ENCODE measurements at places on chromosomes 3 and 15. TPM values are rescaled to one million over a fixed set of nuclear protein-coding genes. Genes with fewer than 3 reads are reported as not detected.

- no peaks in the 10 kb centered on the region for H3K4me1 ChIP-seq
- DNase-seq, result no peak
- H3K27ac ChIP-seq, result no peak overlapping the region
- no peak overlapping the region for H3K4me3 ChIP-seq
Observed at GRCh38 chr3:157418104-157418503, 18.5 kb upstream of the PTX3 start.

DNA sequence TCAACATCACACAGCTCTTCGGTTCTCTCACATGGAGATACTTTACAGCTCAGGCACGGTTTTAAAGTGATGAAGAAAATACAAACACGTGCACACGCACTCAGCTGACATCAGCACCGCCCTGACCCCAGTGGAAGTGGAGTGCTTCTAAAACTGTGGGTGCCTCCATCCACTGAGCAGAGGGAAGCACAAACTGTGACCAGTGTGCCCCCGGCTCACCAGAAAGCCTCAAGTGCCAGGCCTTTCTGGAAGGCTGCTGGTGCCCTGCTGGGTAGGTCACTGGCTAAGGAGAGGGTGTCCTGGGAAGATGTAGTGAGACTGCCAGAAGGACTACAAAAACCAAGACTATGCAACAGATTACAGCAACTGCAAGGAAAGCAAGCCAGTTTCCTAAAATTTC, 78.5 kb downstream of the OCA2 start:
- no peak for DNase-seq
- no peak overlapping the region for H3K4me3 ChIP-seq
- H3K27me3 ChIP-seq, result no peaks in the 10 kb centered on the region
- H3K27ac ChIP-seq, result no peak overlapping the region

GRCh38 chr15:74613089-74613952, 2.3 kb upstream of the CLK3 start:
- no peak overlapping the region for H3K27ac ChIP-seq
- DNase-seq, result no peak
- H3K4me1 ChIP-seq, result peaks cover 22% of the 10 kb centered on the region
- no peaks in the 10 kb centered on the region for H3K27me3 ChIP-seq
- no peak overlapping the region for H3K4me3 ChIP-seq
- no peaks in the 10 kb centered on the region for H3K36me3 ChIP-seq

- H3K4me1 ChIP-seq, result no peaks in the 10 kb centered on the region
- DNase-seq, result no peak
Observed at GRCh38 chr3:74491874-74492273, 122.6 kb downstream of the CNTN3 start.

- no peak overlapping the region for H3K27ac ChIP-seq
- H3K4me3 ChIP-seq, result no peak overlapping the region
- DNase-seq, result no peak
- no peaks in the 10 kb centered on the region for H3K36me3 ChIP-seq
- H3K4me1 ChIP-seq, result no peaks in the 10 kb centered on the region
- H3K27me3 ChIP-seq, result no peaks in the 10 kb centered on the region
Observed at GRCh38 chr3:194609601-194610000, 23.6 kb downstream of the TMEM44 start.

DNA sequence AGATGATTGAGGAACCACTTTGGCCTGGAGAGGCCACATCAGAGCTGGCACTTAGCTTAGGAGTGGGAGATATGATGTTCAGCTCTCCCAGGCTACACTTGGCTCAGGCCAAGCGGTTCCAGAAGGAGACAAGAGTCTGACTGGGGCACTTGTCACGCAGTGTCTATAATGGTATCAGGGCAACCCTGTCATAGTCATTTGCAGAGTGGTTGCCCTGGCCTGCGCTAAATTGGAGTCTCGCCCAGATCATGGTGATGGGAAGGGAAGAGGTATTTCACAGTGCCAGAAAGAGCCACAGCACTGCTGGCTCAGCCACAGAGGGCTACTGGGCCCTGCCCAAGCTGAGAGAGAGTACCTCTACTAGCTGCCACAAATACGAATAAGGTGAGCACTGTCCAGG, 186.9 kb upstream of the CRBN start:
- H3K4me3 ChIP-seq, result no peak overlapping the region
- no peaks in the 10 kb centered on the region for H3K27me3 ChIP-seq
- no peaks in the 10 kb centered on the region for H3K36me3 ChIP-seq
- H3K4me1 ChIP-seq, result no peaks in the 10 kb centered on the region
- no peak overlapping the region for H3K27ac ChIP-seq

- peak; percentile 75 for DNase-seq
- H3K4me3 ChIP-seq, result peak overlapping the region; percentile 75
- H3K27me3 ChIP-seq, result no peaks in the 10 kb centered on the region
Observed at GRCh38 chr15:98853161-98853560, 154.4 kb downstream of the PGPEP1L start.

- H3K4me1 ChIP-seq, result peaks cover 14% of the 10 kb centered on the region
- H3K27me3 ChIP-seq, result no peaks in the 10 kb centered on the region
- no peak for DNase-seq
- no peak overlapping the region for H3K27ac ChIP-seq
Observed at GRCh38 chr3:11764931-11765363, 81.7 kb downstream of the TAMM41 start.

The SLC28A2 gene
- polyA plus RNA-seq, result not detected

GRCh38 chr3:16904423-16905417, 20.0 kb downstream of the PLCL2 start:
- no peak overlapping the region for H3K4me3 ChIP-seq
- peaks cover 98% of the 10 kb centered on the region for H3K4me1 ChIP-seq
- H3K36me3 ChIP-seq, result no peaks in the 10 kb centered on the region
- no peak for DNase-seq
- peak overlapping the region; percentile 16 for H3K27ac ChIP-seq
- H3K27me3 ChIP-seq, result no peaks in the 10 kb centered on the region

DNA sequence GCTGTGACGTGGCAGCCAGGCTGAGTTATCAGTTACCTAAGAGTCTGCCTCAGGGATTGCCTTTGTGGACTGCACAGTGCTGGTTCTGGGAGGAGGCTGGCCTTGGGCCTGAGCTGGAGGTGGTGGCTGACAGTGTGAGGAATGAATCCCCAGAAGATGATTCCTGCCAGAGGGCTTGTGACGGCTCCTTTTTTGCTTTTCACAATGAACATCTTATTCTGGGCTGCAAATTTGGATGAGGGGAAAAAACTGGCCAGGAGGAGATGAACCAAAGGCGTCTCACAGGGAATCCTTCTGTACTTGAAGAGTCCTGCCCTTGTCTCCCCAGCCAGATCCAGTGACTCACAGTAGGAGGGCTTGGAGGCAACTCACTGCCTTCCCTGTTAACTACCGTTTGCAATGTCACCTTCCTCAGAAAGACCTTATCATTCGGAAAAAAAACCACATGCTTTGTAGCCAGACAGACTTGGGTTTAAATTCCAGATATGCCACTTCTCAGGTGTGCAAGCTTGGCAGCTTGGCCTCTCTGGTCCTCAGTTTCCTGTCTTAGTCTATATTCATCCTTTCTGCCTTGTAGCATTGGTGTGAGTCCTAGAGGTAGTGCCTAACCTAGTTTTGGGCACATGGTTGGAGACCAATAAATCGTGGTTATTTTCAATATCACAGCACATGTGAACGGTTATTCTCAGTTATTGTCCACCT, 19.1 kb downstream of the ST6GAL1 start:
- no peak for DNase-seq
- H3K4me3 ChIP-seq, result no peak overlapping the region
- no peak overlapping the region for H3K27ac ChIP-seq

- H3K27ac ChIP-seq, result no peak overlapping the region
- peaks cover 14% of the 10 kb centered on the region for H3K4me1 ChIP-seq
- peaks cover 18% of the 10 kb centered on the region for H3K36me3 ChIP-seq
- no peaks in the 10 kb centered on the region for H3K27me3 ChIP-seq
- H3K4me3 ChIP-seq, result no peak overlapping the region
- DNase-seq, result no peak
Observed at GRCh38 chr15:41955807-41956525, 16.4 kb downstream of the EHD4 start.

The PAQR9 gene
- polyA plus RNA-seq, result not detected

DNA sequence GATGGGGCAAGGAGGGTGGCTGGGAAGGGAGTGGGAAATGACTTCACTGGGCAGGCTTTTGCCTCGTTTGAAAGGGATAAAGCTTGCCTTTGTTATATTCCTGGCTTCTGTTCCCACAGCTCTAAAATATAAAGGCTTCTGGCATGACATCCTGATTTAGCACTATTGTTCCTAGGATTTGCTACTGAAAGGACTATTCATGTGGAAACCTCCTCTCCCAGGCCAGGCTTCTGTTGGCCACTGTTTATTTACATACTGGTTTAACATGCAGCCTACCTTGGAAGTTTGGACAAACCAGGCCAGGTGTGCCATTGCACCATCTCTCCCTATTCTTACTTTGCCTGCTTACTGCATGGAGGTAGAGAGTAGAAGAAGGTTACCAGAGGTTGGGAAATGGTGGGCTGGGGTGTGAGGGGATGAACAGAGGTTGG, 2.4 kb upstream of the LMCD1 start:
- DNase-seq, result no peak
- H3K4me3 ChIP-seq, result no peak overlapping the region
- H3K4me1 ChIP-seq, result peaks cover 21% of the 10 kb centered on the region
- H3K27me3 ChIP-seq, result no peaks in the 10 kb centered on the region
- H3K27ac ChIP-seq, result no peak overlapping the region
- H3K36me3 ChIP-seq, result no peaks in the 10 kb centered on the region

The TEX9 gene
- 0.37 TPM for polyA plus RNA-seq

GRCh38 chr3:107239703-107240102, 137.5 kb upstream of the CCDC54 start:
- H3K27me3 ChIP-seq, result no peaks in the 10 kb centered on the region
- H3K36me3 ChIP-seq, result no peaks in the 10 kb centered on the region
- no peak overlapping the region for H3K4me3 ChIP-seq
- H3K4me1 ChIP-seq, result peaks cover 13% of the 10 kb centered on the region

The ADGRG7 gene
- not detected for polyA plus RNA-seq

DNA sequence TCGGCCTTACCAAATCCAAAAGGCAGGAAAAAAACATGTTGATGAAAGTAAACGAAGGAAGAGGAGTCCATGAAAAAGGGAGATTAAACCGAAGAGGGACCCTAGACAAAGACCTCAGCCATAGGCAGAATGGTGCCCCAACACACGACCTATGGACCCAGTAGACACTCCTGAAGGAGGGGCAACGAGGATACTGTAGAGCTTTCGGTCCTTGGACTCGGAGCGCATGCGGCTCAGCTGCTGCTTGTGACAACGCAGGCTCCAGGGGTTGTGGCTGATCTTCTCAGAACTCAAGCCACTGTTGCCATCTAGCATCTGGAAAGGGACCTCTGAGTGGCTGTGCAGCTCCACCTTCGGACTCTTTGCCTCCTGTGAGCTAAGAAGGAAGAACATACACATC, 8.8 kb upstream of the GMPPB start:
- no peak for DNase-seq
- H3K4me3 ChIP-seq, result no peak overlapping the region
- H3K27me3 ChIP-seq, result no peaks in the 10 kb centered on the region
- H3K27ac ChIP-seq, result no peak overlapping the region
- H3K36me3 ChIP-seq, result peaks cover 45% of the 10 kb centered on the region
- no peaks in the 10 kb centered on the region for H3K4me1 ChIP-seq

The MYL3 gene
- not detected for polyA plus RNA-seq

GRCh38 chr15:65533057-65533756, 2.9 kb downstream of the HACD3 start:
- H3K4me3 ChIP-seq, result no peak overlapping the region
- H3K36me3 ChIP-seq, result no peaks in the 10 kb centered on the region
- H3K4me1 ChIP-seq, result peaks cover 24% of the 10 kb centered on the region
- DNase-seq, result no peak
- no peak overlapping the region for H3K27ac ChIP-seq

DNA sequence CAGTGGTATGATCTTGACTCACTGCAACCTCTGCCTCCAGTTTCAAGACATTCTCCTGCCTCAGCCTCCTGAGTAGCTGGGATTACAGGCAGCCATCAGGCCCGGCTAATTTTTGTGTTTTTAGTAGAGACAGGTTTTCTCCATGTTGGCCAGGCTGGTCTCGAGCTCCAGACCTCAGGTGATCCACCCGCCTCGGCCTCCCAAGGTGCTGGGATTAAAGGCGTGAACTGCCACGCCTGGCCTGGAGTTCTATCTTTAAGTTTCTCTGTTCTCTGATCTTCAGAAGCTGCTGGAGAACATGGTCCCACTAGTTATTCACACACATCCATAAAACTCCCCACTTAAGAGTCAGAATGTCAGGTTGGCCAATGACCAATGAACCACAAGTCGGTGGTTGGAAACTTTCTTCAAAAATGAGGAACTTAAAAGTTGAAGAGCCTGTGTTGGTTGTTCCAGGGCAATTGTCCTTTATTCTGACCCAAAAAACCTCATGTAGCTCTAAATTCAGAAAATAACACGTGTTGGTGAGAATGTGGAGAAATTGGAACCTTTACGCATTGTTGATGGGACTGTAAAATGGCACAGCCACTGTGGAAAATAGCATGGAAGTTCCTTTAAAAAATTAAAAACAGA, 55.9 kb upstream of the PIK3CB start:
- H3K36me3 ChIP-seq, result no peaks in the 10 kb centered on the region
- no peak overlapping the region for H3K4me3 ChIP-seq
- DNase-seq, result no peak
- no peak overlapping the region for H3K27ac ChIP-seq
- H3K4me1 ChIP-seq, result no peaks in the 10 kb centered on the region
- no peaks in the 10 kb centered on the region for H3K27me3 ChIP-seq

- H3K4me1 ChIP-seq, result no peaks in the 10 kb centered on the region
- H3K36me3 ChIP-seq, result no peaks in the 10 kb centered on the region
- DNase-seq, result peak; percentile 7
- no peaks in the 10 kb centered on the region for H3K27me3 ChIP-seq
- no peak overlapping the region for H3K4me3 ChIP-seq
Observed at GRCh38 chr3:99686955-99687612, 48.7 kb downstream of the COL8A1 start.

The ARPIN gene
- polyA plus RNA-seq, result not detected

The FBXO40 gene
- 0.08 TPM for polyA plus RNA-seq

- H3K27ac ChIP-seq, result no peak overlapping the region
- H3K4me3 ChIP-seq, result no peak overlapping the region
Observed at GRCh38 chr3:48086705-48087104, 70.5 kb upstream of the MAP4 start.

DNA sequence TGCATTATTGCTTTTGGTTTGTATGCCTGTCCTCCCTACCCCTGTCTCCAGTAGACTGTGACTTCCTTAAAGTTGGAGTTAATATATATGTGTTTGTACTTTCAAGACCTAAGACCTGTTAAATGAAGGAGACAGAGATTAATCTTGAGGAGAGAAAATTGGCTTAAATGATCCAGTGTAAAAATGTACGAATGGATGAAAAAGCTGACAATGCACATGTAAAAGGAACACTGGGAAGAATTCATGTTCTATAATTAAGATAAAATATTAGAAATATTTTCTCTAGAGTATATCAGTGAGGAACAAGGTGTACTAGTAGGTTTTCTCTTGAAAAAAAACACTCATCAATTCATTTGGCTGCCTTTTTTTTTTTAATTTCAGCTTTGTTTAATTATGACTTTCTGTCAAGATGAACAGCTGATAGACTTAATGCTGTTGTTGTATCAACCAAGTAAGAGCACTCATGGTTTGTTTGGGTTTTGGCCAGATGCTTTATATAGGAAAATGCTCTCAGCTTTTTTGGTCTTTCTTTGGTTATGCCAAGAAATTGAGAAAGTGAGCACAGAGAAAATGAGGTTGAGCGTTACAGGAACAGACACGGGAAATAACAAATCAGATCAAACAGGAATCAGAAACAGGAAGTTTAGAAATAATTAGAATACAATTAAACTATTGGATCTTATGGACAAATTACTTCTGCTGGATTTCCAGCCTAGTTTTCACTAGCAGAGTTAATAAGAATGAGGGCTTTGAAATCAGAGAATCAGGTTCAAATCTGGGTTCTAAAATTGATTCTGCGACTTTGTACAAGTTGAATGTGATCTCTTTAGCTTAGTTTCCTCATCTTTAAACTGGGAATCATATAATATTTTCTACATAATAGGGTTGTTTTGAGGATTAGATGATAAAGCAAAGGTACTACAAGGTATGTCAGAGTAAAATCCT, 38.3 kb upstream of the AADAC start:
- no peak overlapping the region for H3K4me3 ChIP-seq
- H3K36me3 ChIP-seq, result no peaks in the 10 kb centered on the region
- H3K27me3 ChIP-seq, result no peaks in the 10 kb centered on the region
- DNase-seq, result no peak

Measured in CD4-positive, alpha-beta memory T cell (primary cell).